ENCODE measurements at places on chromosomes 7 and 10. TPM values are rescaled to one million over a fixed set of nuclear protein-coding genes. Genes with fewer than 3 reads are reported as not detected.

- no peak for DNase-seq
- peaks cover 35% of the 10 kb centered on the region for H3K4me1 ChIP-seq
- peaks cover 9% of the 10 kb centered on the region for H3K27me3 ChIP-seq
- H3K36me3 ChIP-seq = no peaks in the 10 kb centered on the region
- H3K4me3 ChIP-seq = peak overlapping the region; percentile 84
These were observed 448 bp downstream of the ITGA8 start for GRCh38 chr10:15719049-15719898.

GRCh38 chr10:24790599-24790998, 66.9 kb upstream of the ARHGAP21 start:
- no peaks in the 10 kb centered on the region for H3K36me3 ChIP-seq
- H3K4me1 ChIP-seq = peaks cover 8% of the 10 kb centered on the region
- H3K4me3 ChIP-seq = no peak overlapping the region
- no peaks in the 10 kb centered on the region for H3K27me3 ChIP-seq
- H3K27ac ChIP-seq = no peak overlapping the region
- DNase-seq = no peak

DNA sequence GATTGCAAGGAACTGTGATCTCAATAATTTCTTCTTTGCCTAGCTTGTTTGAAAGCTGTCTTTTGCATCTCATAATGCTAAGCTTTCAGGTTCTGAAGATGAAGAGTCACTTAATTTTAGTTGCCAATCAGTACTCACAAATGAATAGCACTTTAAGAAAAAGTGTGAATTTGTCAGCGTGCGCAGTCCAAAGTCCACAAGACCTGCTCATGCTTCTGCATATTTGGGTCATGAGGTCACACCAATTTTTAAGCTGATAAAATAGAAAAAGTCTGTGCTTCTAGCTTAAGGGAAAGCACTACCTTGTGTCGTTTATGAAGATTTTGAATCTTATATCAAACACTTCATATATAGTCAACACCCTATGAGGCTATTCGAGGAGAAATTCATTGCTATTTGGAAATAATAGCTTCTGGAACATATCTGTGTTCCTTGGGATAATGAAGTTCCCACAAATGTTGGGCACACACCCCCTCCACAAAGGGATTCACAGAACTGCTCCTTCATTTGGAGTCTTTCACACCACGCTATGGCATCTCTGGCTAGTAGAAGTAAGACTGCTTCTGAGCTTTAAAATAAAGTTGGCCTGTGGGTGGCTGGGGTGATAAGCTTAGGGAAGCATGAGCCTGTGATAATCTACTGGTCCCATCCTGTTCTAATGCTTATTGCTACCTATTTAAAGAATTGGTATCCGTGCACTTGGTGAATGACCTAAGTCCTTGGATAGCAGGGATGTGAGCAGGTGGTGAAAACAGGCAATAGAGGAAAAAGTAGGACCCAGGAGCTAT, 33.3 kb downstream of the A1CF start:
- H3K4me3 ChIP-seq = no peak overlapping the region
- no peaks in the 10 kb centered on the region for H3K36me3 ChIP-seq
- H3K27ac ChIP-seq = no peak overlapping the region
- peaks cover under 1% of the 10 kb centered on the region for H3K27me3 ChIP-seq

- no peaks in the 10 kb centered on the region for H3K36me3 ChIP-seq
- H3K27ac ChIP-seq = no peak overlapping the region
- no peaks in the 10 kb centered on the region for H3K27me3 ChIP-seq
- DNase-seq = no peak
- H3K4me3 ChIP-seq = no peak overlapping the region
These were observed 168.3 kb downstream of the SNX13 start for GRCh38 chr7:17771901-17772408.

- H3K36me3 ChIP-seq = peaks cover 31% of the 10 kb centered on the region
- H3K4me1 ChIP-seq = peaks cover 52% of the 10 kb centered on the region
- no peak for DNase-seq
- H3K4me3 ChIP-seq = no peak overlapping the region
- H3K27me3 ChIP-seq = no peaks in the 10 kb centered on the region
These were observed 4.1 kb downstream of the MARVELD1 start for GRCh38 chr10:97717627-97718026.

- no peak overlapping the region for H3K27ac ChIP-seq
- DNase-seq = peak; percentile 61
- no peaks in the 10 kb centered on the region for H3K36me3 ChIP-seq
- no peaks in the 10 kb centered on the region for H3K4me1 ChIP-seq
- no peak overlapping the region for H3K4me3 ChIP-seq
- H3K27me3 ChIP-seq = peaks cover 34% of the 10 kb centered on the region
These were observed 6.7 kb upstream of the JAKMIP3 start for GRCh38 chr10:132058793-132059759.

- no peaks in the 10 kb centered on the region for H3K36me3 ChIP-seq
- no peak overlapping the region for H3K4me3 ChIP-seq
- H3K27ac ChIP-seq = no peak overlapping the region
- peaks cover 7% of the 10 kb centered on the region for H3K27me3 ChIP-seq
- peaks cover 6% of the 10 kb centered on the region for H3K4me1 ChIP-seq
- DNase-seq = no peak
These were observed 7.7 kb downstream of the TMEM273 start for GRCh38 chr10:49180444-49180860.

DNA sequence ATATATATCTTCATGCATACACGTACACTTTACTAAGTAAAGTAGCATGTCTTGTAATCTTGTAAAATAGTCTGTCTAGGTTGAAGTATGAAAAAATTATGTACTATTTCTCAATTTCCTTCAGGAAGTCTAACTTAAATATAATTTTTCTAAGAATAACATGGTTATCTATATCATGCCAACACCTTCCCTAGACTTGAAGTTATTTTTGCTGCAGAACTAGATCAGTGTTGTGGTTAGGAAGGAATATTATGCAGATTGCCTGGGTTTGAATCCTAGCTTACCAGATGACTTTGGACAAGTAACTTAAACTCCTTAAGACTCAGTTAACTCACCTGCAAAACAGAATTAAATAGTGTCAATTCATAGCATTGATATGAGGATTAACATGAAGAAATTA, 142.2 kb upstream of the SEMA3A start:
- H3K4me1 ChIP-seq = peaks cover 14% of the 10 kb centered on the region
- H3K27ac ChIP-seq = no peak overlapping the region
- no peaks in the 10 kb centered on the region for H3K36me3 ChIP-seq
- no peak overlapping the region for H3K4me3 ChIP-seq
- no peak for DNase-seq

WNT8B gene
- not detected for total RNA-seq

PAX4 gene
- not detected for total RNA-seq

CLCN1 gene
- not detected for total RNA-seq

TMEM26 gene
- 1.9 TPM for total RNA-seq

GNAT3 gene
- not detected for total RNA-seq
